ENCODE measurements at places on chromosomes 3 and 15. TPM values are rescaled to one million over a fixed set of nuclear protein-coding genes. Genes with fewer than 3 reads are reported as not detected.

EPHA3 gene
- 6.2 TPM for total RNA-seq

CEMIP gene
- not detected for total RNA-seq

PGBD4 gene
- 0.57 TPM for total RNA-seq

ABCF3 gene
- 72.5 TPM for total RNA-seq

NR1I2 gene
- 0.66 TPM for total RNA-seq

MAGEF1 gene
- total RNA-seq: 10.3 TPM

SOX14 gene
- not detected for total RNA-seq

ITIH3 gene
- 2.1 TPM for total RNA-seq
